Stomach (tissue), 19 donors: ENCODE measurements at places on chromosomes 16 and 17. TPM values are rescaled to one million over a fixed set of nuclear protein-coding genes. Genes with fewer than 3 reads are reported as not detected.

- H3K36me3 ChIP-seq = no peaks in the 10 kb centered on the region
- DNase-seq = no peak
- H3K4me1 ChIP-seq = peaks cover 26% of the 10 kb centered on the region
- no peak overlapping the region for H3K4me3 ChIP-seq
- no peaks in the 10 kb centered on the region for H3K27me3 ChIP-seq
These were observed 201.4 kb upstream of the CHMP6 start for GRCh38 chr17:80790021-80790765.

DNA sequence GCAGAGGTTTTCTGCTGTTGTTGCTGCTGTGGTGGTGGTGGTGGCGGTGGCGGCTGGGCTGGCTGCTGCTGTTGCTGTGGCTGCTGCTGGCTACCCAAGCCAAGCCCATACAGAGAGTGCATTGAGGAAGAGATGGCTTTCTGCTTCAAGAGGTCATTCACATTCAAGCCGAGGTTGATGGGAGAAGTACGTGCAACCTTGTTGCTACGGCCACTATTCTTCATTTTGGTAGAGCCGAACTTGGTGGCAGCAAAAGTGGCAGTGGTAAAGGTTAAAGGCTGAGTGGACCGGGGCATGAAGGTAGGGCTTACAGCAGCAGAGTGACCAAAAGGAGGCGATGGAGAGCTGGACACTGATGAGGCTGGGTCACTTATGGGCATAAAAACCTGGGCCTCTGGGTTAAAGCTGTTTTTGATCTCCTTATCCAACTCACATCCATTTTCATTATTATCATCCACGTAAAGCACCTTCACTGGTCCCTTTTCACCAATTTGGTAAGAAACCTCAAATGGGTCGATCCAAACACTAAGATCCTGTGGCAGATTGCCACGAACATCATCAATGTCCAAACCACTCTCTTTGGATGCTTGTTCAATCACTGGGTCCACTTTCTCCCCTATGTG lies 2.8 kb downstream of the TOB1 start:
- H3K27me3 ChIP-seq = no peaks in the 10 kb centered on the region
- peak; percentile 82 for DNase-seq
- H3K36me3 ChIP-seq = peaks cover 30% of the 10 kb centered on the region
- H3K4me1 ChIP-seq = peaks cover 38% of the 10 kb centered on the region

- H3K36me3 ChIP-seq = peaks cover 15% of the 10 kb centered on the region
- peak overlapping the region; percentile 94 for H3K4me3 ChIP-seq
- no peaks in the 10 kb centered on the region for H3K27me3 ChIP-seq
- peak; percentile 77 for DNase-seq
- peak overlapping the region; percentile 97 for H3K27ac ChIP-seq
These were observed 740 bp upstream of the ATP6V0D1 start for GRCh38 chr16:67481561-67482232.

- no peak for DNase-seq
- no peak overlapping the region for H3K4me3 ChIP-seq
- H3K4me1 ChIP-seq = no peaks in the 10 kb centered on the region
- no peaks in the 10 kb centered on the region for H3K36me3 ChIP-seq
These were observed 35.9 kb downstream of the IRX6 start for GRCh38 chr16:55359946-55360345.

KRTAP2-3 gene
- not detected for total RNA-seq

DNA sequence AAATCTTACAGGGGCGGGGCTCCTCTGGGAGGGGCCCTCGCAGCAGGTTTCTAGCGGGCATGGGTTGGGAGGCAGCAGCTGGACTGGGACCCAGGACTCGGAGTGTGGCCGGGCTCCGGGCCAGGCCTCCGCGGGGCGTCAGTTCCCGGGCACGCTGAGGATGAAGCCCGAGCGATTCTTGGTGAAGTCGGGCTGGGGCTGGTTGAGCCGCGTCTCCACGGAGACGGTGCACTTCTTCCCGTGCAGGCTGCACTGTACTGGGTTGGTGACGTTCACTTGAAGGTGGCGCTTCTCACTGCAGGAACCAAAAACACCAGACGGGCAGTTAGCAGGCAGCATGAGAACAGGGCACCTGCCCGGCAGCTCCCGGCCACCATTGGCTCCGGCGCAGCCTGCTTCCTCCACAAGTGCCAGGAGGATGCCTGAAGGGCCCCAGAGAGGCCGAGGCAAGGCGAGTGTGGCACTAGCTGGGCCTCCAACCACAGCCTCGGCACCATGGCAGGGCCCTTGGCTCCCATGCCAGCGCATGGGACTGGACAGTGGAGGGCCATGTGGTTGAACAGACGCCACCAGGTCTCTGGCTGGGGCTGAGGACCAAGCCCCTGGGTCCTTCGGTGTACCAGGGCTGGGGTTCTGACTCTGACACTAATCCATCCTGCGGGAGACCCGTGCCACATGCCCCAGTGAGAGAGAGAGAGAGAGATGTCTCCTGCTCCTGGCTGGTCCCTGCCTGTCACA lies 8.0 kb downstream of the CDK5R1 start:
- no peaks in the 10 kb centered on the region for H3K36me3 ChIP-seq
- no peaks in the 10 kb centered on the region for H3K27me3 ChIP-seq
- H3K27ac ChIP-seq = no peak overlapping the region

GRCh38 chr16:30621765-30622164 lies 11.6 kb upstream of the ZNF689 start:
- H3K4me3 ChIP-seq = no peak overlapping the region
- H3K27ac ChIP-seq = no peak overlapping the region
- no peak for DNase-seq

SMIM5 gene
- total RNA-seq = not detected

- no peak overlapping the region for H3K4me3 ChIP-seq
- no peaks in the 10 kb centered on the region for H3K27me3 ChIP-seq
- no peak overlapping the region for H3K27ac ChIP-seq
- DNase-seq = peak; percentile 58
- H3K36me3 ChIP-seq = no peaks in the 10 kb centered on the region
- H3K4me1 ChIP-seq = peaks cover 7% of the 10 kb centered on the region
These were observed 103.2 kb upstream of the SDK2 start for GRCh38 chr17:73747221-73748002.

GRCh38 chr17:1965556-1966273 lies 59.4 kb downstream of the RTN4RL1 start:
- H3K27ac ChIP-seq = no peak overlapping the region
- H3K4me1 ChIP-seq = peaks cover 9% of the 10 kb centered on the region
- DNase-seq = no peak
- H3K4me3 ChIP-seq = no peak overlapping the region

AATK gene
- 10.5 TPM for total RNA-seq

- no peak overlapping the region for H3K4me3 ChIP-seq
- DNase-seq = no peak
- no peaks in the 10 kb centered on the region for H3K27me3 ChIP-seq
These were observed 314.0 kb upstream of the KCNJ16 start for GRCh38 chr17:69761011-69761410.

GRCh38 chr16:66562409-66562808 lies 3.8 kb upstream of the CMTM1 start:
- no peak overlapping the region for H3K4me3 ChIP-seq
- H3K27ac ChIP-seq = no peak overlapping the region
- no peak for DNase-seq
- no peaks in the 10 kb centered on the region for H3K27me3 ChIP-seq
- peaks cover 16% of the 10 kb centered on the region for H3K4me1 ChIP-seq

SMIM36 gene
- not detected for total RNA-seq

PRKCB gene
- 18.7 TPM for total RNA-seq

- H3K4me3 ChIP-seq = peak overlapping the region; percentile 16
- H3K27me3 ChIP-seq = no peaks in the 10 kb centered on the region
- peak; percentile 44 for DNase-seq
- no peaks in the 10 kb centered on the region for H3K36me3 ChIP-seq
- H3K4me1 ChIP-seq = peaks cover 4% of the 10 kb centered on the region
- no peak overlapping the region for H3K27ac ChIP-seq
These were observed 40.8 kb downstream of the METRNL start for GRCh38 chr17:83119987-83120864.

DNA sequence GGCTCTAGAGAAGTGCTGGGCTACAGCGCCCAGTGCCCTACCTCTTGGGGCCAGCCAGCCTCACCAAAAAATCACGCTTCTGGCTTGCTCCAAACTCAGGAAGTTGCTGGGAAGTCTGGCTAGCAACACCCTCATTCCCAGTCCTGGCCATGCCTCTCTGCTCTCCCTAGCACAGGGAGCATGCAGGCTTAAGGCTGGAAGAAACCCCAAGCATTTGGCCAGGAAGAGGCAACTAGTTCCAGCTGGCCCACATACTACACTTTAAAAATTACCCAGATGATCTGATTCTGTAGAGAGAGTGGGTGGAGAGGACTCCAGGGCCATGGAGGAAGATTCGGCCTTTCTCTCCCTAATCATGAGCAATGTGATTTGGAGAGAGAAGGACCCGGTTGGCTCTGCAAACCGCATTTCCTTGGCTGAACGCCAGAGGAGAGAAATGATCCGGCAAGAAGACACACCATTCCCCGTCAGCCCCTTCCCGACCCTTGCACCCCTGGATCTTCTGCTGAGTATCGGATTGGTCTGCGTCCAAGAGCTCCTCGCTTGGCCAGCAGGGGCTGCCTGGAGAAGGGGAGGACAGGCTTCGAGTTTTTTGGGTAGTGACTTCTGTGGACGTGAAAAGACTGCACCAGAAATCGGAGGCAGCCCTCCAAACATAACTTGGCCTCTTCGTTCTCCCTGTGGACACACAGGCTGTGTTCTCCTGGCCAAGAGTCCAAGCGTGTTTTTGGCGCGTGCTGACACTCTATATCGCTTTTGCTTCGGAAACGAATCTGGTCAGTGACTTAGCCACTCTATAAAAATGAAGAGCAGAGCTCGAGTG lies 406.3 kb downstream of the WWOX start:
- H3K4me1 ChIP-seq = peaks cover 25% of the 10 kb centered on the region
- no peaks in the 10 kb centered on the region for H3K27me3 ChIP-seq
- no peak overlapping the region for H3K4me3 ChIP-seq
- H3K36me3 ChIP-seq = no peaks in the 10 kb centered on the region

DNA sequence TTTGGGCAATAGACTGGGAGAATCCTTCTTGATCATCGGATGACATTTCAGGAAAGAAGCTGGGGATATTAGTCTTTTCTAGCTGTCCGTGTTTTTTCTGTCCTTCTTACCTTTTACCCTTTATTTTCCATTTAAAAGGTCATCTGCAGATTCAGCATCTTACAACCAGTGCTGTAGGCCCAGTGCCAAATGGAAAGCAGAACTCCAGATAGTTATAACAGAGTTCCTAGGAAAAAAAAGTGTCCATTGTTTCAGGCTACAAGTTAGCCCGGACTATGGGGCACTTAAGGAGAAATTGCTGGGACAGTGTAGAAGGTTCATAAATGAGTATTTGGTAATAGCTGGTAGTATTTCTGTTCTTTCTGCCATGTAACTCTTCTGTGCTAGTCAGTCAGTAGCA lies 28.4 kb downstream of the LDHD start:
- no peaks in the 10 kb centered on the region for H3K36me3 ChIP-seq
- no peak overlapping the region for H3K27ac ChIP-seq
- DNase-seq = no peak
- no peak overlapping the region for H3K4me3 ChIP-seq

KRTAP1-5 gene
- total RNA-seq = not detected

VPS4A gene
- total RNA-seq = 44.0 TPM
